ENCODE measurements at places on chromosomes 12 and 14. TPM values are rescaled to one million over a fixed set of nuclear protein-coding genes. Genes with fewer than 3 reads are reported as not detected.

- no peak for DNase-seq
These were observed 727.3 kb upstream of the LMO3 start for GRCh38 chr12:17333287-17333686.

DNA sequence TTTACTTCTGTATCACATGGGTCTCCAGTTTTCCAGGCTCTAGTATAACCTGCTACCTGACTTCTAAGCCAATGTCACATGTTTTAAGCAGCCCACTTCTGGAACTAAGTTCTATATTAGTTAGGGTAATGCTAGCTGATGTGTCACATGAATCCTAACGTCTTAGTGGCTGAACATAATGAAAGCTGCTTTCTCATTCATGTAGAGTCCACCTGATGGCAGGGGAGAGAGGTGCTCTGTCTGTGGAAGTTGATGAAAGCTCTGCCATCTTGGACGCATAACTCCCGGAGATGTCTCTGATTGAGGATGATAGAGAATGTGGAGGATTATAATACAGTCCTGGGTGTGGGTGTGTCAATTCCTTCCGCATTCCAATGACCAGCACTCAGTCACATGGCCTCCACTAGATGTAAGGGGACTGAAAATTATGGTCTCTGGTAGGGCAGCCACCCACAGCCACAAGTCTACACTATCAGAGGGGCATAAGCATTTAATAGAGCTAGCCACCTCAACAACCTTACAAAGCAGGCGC lies 234.4 kb upstream of the CRY1 start:
- no peak for DNase-seq

- DNase-seq, result no peak
These were observed 71.3 kb downstream of the PHLDA1 start for GRCh38 chr12:75960086-75960910.

PCED1B gene
- total RNA-seq, result 33.7 TPM

DNA sequence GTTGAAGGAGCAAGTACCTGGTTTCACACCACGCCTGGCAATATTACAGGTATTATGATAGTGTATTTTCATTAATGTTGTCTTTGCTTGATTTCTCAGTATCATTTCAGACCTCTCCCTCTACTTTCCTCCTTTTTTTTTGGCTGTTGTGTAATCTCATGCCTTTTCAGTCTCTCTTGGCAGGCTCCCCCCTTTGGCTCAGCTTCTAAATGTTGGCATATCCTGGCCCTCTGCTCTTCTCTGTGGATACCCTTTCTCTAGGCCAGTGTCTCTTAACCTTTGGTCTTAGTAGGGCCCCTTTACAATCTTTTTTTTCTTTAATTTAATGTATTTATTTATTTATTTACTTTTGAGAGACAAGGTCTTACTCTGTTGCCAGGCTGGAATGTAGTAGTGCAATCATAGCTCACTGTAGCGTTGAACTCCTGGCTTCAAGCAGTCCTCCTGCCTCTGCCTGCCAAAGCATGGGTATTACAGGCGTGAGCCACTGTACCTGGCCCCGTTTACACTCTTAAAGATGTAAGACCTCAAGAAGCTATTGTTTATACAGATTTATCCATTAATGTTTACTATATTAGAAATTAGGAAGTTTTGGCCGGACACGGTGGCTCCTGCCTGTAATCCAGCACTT lies 12.8 kb downstream of the MTHFD1 start:
- no peak for DNase-seq

TDRD9 gene
- 1.1 TPM for total RNA-seq

GRCh38 chr12:57655541-57656240 lies 22.7 kb upstream of the B4GALNT1 start:
- DNase-seq, result no peak

- no peak for DNase-seq
These were observed 62.1 kb upstream of the NAV3 start for GRCh38 chr12:77768558-77768957.

GRCh38 chr12:119122751-119123150 lies 56.0 kb upstream of the HSPB8 start:
- no peak for DNase-seq

GRCh38 chr14:99896361-99896760 lies 103.1 kb downstream of the EML1 start:
- DNase-seq, result no peak

DNA sequence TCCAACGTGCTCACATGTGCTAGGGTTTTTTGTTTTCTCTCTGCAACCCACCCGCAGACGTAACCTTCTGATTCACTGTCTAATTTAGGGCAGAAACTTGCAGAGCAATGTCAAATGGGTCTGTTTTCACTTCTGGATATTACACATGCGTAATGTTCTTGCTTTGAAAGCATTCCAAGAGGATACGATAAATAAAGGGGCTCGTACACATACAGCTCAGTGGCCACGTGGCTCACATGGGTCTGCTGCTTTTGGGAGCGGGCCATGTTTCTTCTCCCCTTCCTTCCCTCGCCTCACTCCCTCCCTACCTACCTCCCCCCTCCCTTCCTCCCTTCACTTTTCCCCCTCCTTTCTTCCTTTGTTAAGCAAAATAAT lies 23.4 kb downstream of the CACNA1C start:
- DNase-seq, result no peak

DNA sequence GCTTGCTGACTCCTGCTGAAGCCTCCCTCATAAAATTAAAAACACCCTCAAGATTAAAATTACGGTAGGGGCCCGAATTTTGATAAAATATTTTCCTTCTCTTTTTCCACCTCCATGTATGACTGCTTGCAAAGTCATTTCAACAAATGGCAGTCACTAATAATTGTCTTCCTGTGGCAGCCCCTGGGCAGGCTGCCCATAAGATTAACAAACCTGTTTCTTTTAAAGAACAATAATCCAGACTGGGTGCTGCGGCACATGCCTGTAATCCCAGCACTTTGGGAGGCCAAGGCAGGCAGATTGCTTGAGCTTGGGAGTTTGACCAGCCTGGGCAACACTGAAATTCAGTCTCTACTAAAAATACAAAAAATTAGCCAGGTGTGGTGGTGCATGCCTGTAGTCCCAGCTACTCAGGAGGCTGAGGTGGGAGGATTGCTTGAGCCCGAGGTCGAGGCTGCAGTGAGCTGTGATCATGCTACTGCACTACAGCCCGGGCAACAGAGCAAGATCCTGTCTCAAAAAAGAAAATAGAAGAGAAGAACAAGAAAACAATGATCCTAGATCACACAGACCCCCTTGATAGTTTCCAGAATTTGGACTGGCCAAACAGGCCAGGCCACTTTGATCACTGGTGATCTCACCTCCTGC lies 8.7 kb downstream of the SAV1 start:
- DNase-seq, result no peak

IAPP gene
- not detected for total RNA-seq

PHLDA1 gene
- 5.8 TPM for total RNA-seq

- DNase-seq, result no peak
These were observed 13.8 kb upstream of the ADCK1 start for GRCh38 chr14:77786148-77786547.

NRIP2 gene
- not detected for total RNA-seq

- no peak for DNase-seq
These were observed 211.1 kb downstream of the ITPR2 start for GRCh38 chr12:26621932-26622331.

UNC79 gene
- total RNA-seq, result not detected

FMNL3 gene
- 31.9 TPM for total RNA-seq
